ENCODE measurements at places on chromosomes 2 and 18. TPM values are rescaled to one million over a fixed set of nuclear protein-coding genes. Genes with fewer than 3 reads are reported as not detected.

The LTBP1 gene
- total RNA-seq: 80.2 TPM

The GPR35 gene
- total RNA-seq: 6.0 TPM

The DLX1 gene
- total RNA-seq: 5.1 TPM

The TTL gene
- 42.9 TPM for total RNA-seq

Measured in mesothelial cell of epicardium (in vitro differentiated cells).